NB4 (cell line): ENCODE measurements at places on chromosomes 5 and 9.

GRCh38 chr9:111431684-111432083, 52.5 kb downstream of the ECPAS start:
- no peak for DNase-seq

DNA sequence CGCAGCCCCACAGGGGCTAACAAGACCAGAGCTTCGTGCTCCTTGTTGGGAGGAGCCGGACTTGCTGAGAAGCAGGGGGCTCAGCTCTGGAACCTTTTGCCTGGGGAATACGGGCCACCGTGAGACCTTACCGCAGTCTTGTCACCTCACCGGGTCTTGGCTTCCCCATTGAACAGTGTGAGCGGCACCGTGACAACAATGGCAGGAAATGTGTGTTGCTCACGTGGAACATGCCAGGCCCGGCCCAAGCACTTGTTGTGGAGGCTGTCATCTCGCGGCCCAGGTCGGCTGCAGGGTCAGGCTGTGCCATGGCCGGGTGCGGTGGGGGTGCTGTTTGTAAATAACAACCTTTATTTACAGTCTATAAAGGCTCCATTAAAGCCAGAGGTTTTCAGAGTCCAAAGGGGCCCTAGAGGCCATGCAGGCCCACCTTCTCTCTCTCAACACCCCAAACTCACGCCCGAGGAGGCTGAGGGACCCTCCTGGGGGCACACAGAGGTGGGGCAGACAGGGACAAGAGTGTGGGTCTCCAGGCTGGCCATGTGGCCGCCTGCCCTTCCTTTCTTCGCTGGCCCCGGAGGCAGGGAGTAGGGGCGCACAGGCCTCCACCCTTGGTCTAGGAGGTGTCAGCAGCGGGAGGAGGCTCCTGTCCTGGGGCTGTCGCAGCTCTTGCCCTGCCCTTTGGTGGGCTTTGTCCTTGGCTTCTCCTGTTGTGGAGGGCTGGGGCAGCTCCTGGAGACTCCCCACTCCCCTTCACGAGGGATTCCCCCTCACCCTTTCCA, 79.7 kb downstream of the TSPAN17 start:
- no peak for DNase-seq

GRCh38 chr9:118734696-118735095, 634.5 kb downstream of the BRINP1 start:
- DNase-seq, result no peak

DNA sequence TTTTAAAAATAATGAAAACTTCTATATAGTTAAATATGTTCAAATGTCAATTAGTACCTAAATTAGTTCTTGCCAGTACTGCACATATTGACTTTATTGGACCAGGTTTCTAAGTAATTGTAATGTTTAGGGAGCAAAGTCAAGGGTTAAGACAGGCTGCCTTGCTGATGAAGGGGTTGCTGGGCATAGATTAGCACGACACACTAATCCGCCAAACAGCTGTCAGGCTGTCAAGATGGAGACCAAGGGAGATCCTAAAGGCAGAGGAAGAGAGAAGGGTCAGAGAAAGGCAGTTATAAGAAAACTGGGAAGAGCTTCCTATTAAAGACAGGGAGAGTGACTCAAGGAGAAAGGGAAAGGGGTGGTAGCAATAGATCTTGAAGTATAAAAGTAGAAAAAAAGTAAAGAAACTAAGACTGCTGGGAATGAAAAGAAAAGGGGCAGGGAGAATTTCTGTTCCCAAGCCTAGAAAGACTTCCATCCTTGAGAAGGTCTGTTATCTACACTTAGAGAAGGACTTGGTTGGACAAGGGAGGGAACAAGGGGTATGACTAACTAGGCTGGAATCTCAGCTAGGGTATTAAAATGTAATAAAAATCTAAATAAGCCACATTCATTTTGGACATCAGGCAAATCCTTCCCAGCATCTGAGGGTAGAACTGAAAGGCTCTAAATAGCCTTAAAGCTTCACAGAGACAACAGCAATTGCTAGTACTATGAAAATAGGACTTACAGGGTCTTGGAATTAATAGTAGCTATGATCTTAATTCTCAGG, 188.7 kb downstream of the FBXL17 start:
- no peak for DNase-seq

- no peak for DNase-seq
Observed at GRCh38 chr5:124342986-124343385, 403.5 kb downstream of the ZNF608 start.

- peak; percentile 86 for DNase-seq
Observed at GRCh38 chr9:72292874-72293607, 72.0 kb downstream of the ZFAND5 start.

DNA sequence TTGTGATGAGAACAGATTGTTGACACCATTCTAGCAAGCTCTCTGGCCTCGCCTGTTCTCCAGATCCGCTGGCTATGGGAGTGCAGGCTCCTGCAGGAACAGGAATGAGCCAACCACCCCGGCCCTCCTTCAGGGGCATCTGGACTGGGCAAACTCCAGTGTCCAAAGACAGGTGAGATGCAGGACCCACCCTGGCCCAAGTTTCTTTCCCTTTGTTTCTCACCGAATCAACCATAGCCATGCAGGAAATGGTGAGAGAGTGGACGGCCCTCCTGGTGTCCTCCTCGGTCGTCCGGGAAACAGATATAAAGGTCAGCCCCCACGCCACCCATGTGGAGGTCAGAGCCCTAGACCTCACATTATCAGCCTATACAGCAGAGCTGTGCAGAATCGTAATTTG, 108.6 kb upstream of the IRX2 start:
- no peak for DNase-seq

DNA sequence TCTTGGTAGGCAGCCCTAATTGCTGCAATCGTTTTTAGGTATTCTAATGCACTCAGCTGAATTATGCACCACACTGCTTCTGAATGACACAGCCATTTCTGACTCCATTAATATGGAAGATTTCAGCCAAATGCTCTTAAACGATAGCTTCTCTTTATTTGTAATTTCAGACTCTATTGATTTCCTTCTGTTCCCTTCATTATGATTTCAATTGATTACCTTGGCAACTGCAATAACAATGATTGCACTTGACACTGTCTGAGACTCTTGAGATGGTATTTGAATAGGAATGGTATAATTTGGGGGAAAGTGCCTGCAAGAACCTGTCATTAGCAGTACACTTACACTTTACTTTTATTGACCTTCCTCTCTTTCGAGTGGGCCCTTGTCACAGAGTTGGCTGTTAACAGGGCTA, 296.1 kb upstream of the DMAC1 start:
- DNase-seq, result no peak

GRCh38 chr9:123725389-123725788, 204.5 kb downstream of the DENND1A start:
- no peak for DNase-seq

DNA sequence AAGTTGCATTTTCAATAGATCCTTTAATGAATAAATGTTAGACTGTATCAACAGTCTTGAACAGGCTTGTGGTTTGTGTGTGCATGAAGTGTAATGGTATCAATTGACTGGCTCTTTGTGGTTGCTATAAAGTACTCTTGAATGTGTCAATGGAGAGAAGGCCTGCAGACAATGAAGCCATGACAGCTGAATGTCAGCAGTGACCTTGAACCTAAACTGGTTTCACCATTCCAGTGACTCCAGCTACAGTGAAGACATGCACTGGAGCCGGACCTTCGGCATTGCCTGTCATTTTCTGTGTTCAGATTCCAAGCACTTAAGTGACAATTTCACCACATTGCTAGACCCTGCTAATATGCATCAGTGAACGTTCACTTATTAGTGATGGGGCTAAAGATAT, 276.0 kb upstream of the TMEM161B start:
- no peak for DNase-seq

DNA sequence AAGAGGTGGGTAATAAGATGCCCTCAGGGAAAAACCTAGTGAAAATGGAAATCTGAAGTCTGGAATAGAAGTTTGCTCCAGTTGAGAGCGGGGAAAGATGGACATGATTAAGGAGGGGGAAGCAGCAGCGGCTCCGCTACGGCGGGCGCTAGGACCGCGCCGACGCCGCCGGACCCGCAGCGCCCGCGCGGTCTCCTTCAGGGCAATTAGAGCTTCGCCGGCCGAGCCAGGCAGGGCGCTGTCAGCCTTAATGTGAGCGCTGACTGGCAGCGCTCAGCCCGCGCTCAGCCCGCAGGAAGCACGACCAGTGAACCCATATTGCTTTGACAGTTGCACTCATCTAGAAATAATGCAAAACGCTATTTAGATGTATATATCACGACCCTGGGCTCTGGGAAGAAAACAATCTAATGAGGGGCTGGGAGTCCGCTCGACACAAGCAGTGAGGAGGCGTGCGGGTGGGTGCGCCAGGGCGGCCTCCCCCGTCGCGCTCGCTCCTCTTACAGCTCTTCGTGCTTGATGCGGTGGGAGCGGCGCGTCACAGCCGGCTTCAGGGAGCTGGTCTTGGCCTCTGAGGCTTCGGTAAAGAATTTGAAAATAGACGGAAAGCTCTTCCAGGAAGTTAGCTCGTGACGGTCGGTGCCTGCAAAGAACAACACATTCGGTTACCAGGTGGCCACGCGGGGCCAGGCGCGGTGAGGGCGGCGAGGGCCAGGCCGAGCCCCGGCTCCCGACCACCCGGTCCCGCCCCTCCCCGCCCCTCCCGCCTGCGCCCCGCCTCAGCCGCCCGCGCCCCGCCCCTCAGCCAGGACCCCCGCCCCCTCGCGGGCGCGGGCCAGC, 37.7 kb downstream of the NR2F1 start:
- peak; percentile 82 for DNase-seq

DNA sequence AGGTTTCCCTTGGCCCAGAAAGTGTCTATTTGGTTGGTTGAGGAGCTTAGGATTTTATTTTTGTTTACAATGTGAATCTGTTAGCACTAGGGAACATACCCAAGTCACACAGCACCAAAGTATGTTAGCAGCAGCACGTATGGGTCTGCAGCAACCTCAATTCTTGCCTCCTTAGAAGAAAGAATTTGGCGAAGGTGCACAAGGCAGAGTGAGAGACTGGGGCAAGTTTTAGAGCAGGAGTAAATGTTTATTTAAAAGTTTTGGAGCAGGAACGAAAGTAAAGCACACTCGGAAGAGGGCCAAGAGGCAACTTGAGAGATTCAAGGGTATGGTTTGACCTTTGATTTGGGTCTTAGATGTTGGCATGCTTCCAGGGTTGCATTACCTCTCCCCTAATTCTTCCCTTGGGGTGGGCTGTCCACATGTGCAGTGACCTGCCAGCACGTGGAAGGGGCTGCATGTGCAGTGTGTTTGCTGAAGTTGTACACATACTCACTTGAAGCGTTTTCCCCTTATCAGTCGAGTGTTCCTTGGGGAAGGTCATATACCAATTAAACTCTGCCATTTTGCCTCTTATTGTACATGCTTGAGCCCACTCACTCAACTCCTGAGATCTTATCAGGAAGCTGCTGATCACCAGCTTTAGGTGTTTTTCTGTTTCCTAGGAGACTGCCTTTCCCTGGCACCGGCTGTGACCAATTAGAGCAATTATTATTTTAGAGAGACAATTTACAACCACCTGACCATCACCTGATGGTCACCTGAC, 64.9 kb upstream of the SHC3 start:
- DNase-seq, result no peak
